NCI-H1417 (cell line): ENCODE measurements at places on chromosomes 3 and 15.

DNA sequence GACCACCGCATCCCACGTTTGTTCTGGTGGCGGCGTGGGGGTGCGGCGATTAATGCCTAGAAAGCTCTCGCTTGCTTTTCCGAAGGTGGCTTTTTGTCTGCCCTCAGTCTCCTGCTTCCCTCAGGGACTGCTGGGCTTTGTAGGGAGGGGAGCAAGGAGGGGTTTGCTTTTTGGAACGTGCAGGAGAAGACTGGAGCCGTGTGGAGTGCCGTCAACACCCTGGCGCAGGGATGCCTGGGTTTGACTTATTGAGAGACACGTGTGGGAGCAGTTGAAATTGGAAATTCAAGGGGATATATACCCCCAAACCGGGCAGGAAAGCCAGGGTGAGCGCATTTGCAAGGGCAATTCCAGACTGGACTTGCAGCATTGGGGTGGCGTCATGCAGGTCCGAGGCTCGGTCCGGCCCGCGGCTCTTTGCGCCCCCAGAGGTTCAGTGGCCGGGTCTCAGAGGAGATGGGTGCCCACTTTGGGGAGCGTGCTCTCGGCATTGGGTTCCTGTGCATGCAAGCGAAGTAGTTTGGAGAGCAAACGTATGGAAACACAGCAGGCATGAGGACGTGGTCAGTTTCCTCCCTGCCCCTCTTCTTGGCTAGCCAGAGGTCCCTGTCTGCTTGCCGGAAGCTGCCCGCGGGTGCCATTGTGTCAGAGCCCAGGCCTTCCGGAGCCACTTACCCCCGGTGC is 2.1 kb downstream of the EPHB1 start:
- DNase-seq, result no peak

DNA sequence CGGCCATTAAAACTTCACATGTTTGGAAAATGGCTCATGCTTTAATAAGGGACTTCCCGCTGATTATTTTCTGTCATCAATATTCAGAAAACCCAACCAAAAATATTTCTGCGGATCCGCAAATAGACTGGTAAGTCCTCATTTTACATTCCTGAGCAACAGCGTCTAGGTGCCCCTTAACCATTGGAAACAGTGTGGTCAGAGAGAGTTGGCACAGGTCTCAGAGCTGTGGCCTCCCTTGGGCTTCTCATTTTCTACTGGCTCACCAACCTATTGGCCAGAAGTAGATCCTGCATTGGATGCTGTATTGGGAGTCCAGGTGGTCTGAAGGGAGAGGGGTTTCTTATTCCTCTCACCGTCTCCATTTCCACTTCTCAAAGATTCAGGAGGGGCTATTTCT is 348.1 kb upstream of the DCBLD2 start:
- DNase-seq, result no peak

- DNase-seq, result peak; percentile 82
Observed at GRCh38 chr3:126213379-126214028, 33.1 kb upstream of the ALDH1L1 start.

DNA sequence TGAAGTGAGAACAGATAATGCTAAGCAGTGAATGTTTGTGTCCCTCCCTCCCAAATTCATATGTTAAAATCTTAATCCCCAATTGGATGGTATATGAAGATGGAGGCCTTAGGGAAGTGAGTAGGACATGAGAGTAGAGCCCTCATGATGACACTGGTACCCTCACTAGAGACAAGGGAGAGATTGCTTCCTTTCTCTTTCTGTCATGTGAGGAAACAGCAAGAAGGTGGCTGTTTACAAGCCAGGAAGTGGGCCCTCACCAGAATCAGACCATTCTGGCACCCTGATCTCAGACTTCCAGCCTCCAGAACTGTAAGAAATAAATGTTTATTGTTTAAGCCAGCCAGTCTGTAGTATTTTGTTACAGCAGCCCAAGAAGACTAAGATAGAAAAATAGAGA is 209.5 kb downstream of the SATB1 start:
- no peak for DNase-seq

GRCh38 chr3:12479919-12480427 is 4.3 kb upstream of the TSEN2 start:
- DNase-seq, result peak; percentile 69

DNA sequence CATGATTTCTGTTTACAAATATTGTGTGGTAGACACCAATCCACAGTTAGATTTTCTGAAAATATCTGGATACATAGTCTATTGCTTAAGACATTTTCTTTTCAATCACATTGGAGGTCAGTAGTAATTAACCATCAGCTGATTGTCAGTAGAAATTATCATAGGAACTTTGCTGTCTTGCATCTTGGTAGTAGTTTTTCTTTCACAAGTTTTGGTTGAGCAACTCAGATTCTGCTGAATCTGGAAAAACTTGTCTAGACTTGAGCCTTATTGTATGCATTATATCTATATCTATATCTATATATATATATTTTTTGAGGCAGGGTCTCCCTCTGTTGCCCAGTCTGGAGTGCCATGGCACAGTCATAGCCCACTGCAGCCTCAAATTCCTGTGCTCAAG is 4.0 kb downstream of the RAB11A start:
- no peak for DNase-seq

GRCh38 chr15:80640531-80641121 is 54.5 kb upstream of the ABHD17C start:
- no peak for DNase-seq

DNA sequence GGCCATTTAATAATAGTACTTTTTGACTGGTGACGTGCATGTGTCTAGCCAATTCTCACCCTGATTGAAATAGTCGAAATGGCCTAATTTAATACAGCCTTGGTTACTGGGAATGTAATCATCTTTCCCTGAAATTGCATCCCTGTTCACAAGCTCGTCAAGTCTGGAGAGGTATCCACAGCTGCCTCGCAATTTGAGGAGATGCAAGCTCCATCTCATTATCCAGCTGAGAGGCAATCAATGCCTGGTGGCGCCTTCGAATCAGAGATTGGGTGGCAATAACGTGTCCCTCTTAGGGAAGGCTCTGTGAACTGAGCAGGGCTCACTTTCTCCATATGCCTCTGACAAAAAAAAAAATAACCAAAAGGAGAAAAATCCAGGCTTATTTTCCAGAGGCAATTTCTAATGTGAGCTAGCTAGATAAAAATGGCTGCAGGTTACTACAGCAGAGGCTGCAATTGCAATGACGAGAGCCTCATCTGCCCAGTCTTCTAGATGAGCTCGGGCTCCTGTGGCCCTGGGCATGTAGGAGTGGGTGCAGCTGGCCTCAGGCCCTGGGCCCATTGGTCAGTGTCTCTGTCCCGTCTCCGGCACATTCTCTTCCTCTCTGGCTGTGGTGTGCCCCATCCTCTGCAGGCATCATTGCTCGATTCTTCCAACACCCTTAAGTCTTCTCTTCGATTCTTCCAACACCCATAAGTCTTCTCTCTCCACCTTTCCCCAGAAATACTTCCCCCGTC is 487.5 kb downstream of the GABRG3 start:
- DNase-seq, result peak; percentile 69

DNA sequence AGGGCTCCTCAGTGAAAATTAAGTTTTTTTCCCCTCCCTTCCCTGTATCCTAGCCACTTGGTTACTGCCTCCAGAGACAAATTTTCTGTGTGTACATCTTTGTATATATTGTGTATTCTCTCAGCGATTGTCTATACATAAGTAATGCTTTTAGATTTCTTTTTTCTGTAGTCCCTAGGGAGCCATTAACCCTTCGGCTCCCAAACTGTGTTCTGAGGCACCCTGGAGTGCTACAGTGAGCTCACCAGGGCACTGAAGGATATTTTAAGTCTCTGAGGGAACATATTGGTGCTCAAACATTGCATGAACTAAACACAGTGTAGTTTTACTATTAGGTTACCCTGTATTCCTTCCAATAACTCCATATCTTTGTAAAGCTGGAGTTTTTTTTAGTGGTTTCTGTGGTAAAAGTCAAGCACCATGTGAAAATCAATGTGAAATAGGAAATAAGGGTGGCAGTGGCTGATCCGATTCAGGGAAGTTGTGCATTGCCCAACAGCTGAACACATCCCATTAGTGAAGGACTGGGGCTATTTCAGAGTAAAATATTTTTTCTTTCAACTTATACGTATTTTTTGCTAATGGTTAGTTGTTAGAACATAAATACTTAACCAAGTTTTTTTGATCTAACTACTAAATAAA is 43.0 kb downstream of the USP13 start:
- no peak for DNase-seq

GRCh38 chr15:38622908-38623307 is 58.3 kb upstream of the RASGRP1 start:
- DNase-seq, result no peak

GRCh38 chr15:93501946-93502345 is 412.9 kb upstream of the RGMA start:
- no peak for DNase-seq

DNA sequence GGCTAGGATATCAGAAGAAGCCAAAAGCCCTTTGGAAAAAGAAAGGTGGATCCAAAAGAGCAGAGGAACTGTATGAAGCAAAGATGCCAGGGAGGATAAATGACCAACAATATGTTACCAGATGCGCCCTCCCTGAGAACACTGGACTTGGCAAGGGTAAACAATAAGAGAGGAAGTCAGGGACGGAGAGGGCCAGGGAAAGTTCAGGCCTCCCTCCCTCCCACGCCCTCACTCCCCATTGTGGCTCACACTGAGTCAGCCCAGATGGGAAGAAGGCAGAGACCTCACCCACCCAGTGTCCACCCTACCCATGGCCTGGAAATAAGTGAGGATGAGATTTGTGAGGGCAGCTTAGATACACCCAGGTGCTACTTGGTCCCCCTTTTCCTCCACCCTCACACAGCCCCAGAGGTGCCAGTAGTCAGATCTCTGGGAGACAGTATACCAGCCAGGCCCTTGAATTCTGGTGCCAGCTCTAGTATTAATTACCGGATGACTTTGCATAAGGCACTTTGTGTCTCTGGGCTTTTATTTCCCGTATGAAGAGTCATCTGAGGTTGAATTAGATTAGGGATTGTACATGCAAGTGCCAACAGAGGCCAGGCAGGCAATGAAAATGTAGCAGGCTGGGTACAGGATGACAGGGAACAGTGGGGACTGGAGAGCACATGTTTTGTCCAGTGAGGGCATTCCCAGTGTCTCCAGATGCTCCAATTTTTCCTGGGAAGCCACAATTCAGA is 35.1 kb upstream of the FRMD4B start:
- no peak for DNase-seq

GRCh38 chr3:22399566-22399965 is 648.6 kb upstream of the ZNF385D start:
- no peak for DNase-seq

DNA sequence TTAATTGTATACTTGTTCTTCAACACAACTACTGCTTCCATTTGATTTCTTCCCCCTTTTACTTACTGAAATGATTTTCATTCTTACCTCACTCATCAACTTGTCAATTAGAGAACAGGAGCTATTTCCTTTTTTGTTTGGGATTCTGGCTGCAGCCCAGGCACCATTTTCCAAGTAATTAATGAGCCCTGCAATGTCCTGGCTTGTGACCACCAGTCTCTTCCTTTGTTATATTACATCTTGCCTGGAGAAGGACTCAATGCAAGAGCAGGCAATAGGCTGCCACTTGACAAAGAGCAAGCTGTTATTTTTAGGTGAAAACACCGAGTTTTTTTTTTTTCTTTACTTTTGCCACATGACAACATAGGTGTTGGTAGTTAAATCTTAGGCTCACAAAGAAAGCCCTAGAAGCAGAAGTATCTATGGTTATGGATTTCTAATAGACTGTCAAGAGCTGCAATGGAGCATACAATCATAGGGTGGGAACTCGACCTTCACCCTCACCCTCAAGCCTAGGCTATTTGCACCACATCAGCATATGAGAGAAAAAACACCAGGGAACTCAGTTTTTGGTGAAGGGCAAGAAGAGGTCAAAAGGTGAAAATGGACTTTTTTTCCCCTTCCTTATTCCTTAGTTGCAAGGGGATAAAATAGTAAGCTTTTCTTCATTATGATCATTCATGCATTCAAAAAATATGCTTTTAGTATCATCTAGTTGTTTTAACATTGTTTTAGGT is 114.9 kb downstream of the TNIK start:
- DNase-seq, result no peak

- DNase-seq, result no peak
Observed at GRCh38 chr3:133925960-133926735, 30.5 kb upstream of the RAB6B start.

DNA sequence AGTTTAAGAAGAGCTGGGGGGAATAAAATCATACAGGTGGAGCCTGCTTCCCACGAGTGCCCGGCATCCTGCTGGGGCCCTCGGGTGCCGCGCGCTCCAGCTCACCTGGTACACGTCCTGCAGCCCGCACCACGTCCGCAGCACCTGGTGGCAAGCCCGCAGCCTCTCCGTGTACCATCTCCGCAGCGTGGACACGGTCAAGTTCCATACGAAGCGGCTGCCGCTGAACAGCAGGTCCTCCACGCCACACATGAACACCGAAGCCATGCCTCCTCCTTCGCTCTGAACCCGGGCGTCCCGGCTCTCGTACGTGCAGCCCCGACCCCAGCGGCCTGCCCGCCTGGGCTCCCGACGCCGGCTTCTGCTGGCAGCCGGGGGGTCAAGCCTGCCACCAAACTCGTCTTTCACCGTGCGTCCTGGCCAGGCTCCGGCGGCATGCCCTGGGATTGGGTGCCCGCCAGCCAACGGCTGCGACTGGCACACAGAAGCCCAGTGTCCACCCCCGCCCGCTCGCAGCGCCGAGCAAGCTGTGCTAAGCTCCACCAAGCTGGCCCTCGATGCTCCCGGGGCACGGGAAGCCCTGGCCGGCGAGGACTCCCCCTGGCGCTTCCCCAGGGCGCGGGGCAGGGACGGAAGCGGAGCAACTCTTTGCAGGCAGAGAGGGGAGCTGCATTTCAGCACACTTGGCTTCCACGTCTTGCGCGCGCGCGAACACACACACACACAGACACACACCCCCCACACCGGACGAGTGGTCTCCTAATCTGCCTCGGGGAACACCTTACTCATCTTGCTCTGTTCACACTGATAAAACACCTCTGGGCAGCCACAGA is at the start of gene FRMD4B:
Gene FRMD4B (minus strand): TSS at position 366 of the 833 bp plus-strand sequence. CDS start 99 bp downstream, at position 267.
- peak; percentile 57 for DNase-seq

- no peak for DNase-seq
Observed at GRCh38 chr3:107705046-107705445, 182.3 kb downstream of the BBX start.

DNA sequence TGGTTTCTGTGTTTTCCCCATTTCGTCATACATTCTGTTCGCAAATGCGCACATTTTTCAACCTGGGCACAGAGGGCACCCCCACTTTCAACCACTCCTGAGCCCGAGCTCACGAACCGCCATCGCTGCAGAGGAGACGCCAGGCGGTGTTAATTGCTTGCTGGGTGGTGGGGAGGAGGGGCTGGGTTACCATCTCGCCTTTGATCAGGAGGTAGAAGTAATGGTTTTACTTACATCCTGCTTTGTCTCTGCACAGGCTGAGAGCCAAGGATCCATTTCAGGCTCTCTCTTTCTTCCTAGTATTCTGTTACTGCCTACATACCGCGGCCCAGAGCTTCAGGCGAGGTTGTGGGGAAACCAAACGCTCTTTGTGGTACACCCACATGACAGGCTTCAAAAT is 177.3 kb upstream of the WNT5A start:
- DNase-seq, result no peak

DNA sequence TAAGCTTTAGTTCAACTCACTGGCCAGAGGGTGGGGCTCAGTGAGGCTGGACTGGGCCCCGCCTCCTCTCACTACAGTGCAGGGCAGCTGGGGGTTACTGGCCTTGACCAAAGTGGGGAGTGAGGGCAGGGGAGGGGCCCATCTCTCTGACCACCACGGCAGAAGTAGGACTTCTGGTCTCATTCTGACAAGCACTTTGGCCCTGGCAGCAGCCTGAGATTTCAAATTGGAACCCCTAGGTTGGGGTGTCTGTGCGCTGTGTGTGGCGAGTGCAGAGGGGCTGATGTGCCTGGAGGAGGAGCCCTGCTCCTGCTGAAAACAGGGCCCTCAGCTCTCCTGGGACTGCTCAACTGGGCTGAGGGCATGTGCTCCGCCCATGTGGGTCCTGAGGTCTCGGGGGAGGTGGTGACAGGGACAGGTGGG is 60.3 kb upstream of the RPL32 start:
- no peak for DNase-seq
